ENCODE measurements at places on chromosomes 5 and 9. TPM values are rescaled to one million over a fixed set of nuclear protein-coding genes. Genes with fewer than 3 reads are reported as not detected.

The PLAC8L1 gene
- 1.5 TPM for total RNA-seq

The PTGS1 gene
- total RNA-seq: 16.5 TPM

The BTNL9 gene
- total RNA-seq: 407 TPM

The NUTM2G gene
- not detected for total RNA-seq

The PCDHA6 gene
- total RNA-seq: 0.32 TPM

The IFNA13 gene
- not detected for total RNA-seq

The SGCD gene
- 3.9 TPM for total RNA-seq

The COL27A1 gene
- 101 TPM for total RNA-seq

Measured in mesenteric fat pad (tissue), 1 donor.